ENCODE measurements at places on chromosomes 16 and 17. TPM values are rescaled to one million over a fixed set of nuclear protein-coding genes. Genes with fewer than 3 reads are reported as not detected.
A peak's percentile ranks its signal among the peaks of the same experiment; 100 is the strongest.

GRCh38 chr16:4767872-4768548 is 1.0 kb upstream of the ZNF500 start:
- peaks cover 31% of the 10 kb centered on the region for H3K4me1 ChIP-seq
- H3K4me3 ChIP-seq: peak overlapping the region; percentile 44
- peaks cover 11% of the 10 kb centered on the region for H3K36me3 ChIP-seq
- no peak for DNase-seq
- H3K27ac ChIP-seq: peak overlapping the region; percentile 86
- no peaks in the 10 kb centered on the region for H3K27me3 ChIP-seq

DNA sequence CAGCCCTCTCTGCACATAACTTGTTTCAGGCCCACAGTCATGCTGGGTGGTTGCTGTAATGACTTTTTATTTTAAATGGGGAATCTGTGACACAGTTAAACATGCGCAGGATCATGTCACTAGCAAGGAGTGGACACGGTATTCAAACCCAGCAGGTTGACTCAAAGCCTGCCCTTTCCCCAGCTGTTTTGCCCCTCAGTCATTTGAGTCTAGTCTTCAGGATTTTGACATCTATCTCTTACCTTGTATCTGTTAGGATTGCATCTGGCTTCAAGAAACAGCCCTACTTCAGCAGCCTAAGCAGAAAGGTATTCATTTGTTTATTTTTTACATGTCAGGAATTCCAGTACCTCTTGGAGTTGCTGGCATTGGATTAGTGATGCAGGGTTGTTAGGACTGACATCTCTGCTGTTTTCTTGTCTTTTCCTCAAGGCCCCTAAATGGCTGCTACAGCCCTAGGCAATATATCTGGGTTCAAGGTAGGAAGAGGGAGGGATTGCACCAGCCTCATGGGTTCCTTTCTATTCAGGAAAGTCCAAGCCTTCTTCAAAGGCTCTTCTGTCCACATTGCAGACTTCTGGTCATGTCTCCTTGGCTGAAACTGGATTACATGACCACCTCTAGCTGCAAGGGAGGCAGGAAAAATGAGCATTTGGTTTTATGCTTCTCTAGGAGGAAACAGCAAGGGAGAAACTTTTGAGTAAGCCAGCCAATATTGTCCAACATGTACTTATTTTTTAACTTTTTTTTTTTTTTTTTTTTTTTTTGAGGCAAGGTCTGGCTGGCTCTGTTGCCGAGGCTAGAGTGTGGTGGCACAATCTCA is 22.8 kb downstream of the ABCC1 start:
- DNase-seq: no peak
- H3K27me3 ChIP-seq: no peaks in the 10 kb centered on the region
- H3K4me3 ChIP-seq: no peak overlapping the region
- H3K4me1 ChIP-seq: peaks cover 40% of the 10 kb centered on the region
- no peak overlapping the region for H3K27ac ChIP-seq

GRCh38 chr16:89150090-89150835 is 21.3 kb upstream of the CDH15 start:
- peaks cover 39% of the 10 kb centered on the region for H3K36me3 ChIP-seq
- no peaks in the 10 kb centered on the region for H3K27me3 ChIP-seq
- H3K27ac ChIP-seq: no peak overlapping the region
- DNase-seq: no peak
- H3K4me3 ChIP-seq: no peak overlapping the region
- no peaks in the 10 kb centered on the region for H3K4me1 ChIP-seq

DNA sequence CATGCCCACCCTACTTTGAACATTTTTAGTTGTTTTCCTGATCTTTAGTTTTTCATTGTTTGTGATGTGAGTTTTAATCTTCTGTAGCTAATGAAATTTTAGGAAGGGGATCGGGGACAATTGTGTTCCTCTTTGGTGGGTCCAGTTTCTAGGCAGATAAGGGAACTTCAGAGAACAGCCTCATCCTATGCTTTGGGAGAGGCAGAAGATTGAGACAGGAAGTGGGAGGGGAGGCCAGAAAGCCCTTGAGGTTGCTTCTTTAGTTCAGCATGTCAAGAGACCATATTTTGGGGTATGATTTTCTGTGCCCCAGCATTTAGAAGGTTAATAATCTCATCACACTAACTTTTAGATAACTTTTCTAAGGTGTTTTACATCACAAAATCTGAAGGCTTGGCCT is 191.0 kb downstream of the TANC2 start:
- H3K27me3 ChIP-seq: no peaks in the 10 kb centered on the region

DNA sequence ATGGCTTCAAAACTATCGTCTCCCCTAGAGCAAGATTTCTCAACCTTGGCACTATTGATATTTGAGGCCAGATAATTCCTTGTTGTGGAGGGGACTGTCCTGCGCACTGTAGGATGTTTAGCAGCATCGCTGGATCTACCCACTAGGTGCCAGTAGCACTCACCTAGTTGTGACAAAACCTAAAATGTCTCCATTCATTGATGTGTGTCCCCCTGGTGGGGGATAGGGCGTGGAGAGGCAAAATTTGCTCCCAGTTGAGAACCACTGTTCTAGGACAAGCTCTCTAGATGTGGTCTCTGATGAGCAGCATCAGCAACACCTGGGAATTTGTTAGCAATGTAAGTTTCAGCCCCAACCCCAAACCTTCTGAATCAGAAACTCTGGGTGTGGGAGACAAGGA is 259.0 kb downstream of the XYLT1 start:
- H3K27ac ChIP-seq: no peak overlapping the region
- H3K36me3 ChIP-seq: peaks cover 4% of the 10 kb centered on the region
- H3K27me3 ChIP-seq: no peaks in the 10 kb centered on the region
- no peaks in the 10 kb centered on the region for H3K4me1 ChIP-seq

DNA sequence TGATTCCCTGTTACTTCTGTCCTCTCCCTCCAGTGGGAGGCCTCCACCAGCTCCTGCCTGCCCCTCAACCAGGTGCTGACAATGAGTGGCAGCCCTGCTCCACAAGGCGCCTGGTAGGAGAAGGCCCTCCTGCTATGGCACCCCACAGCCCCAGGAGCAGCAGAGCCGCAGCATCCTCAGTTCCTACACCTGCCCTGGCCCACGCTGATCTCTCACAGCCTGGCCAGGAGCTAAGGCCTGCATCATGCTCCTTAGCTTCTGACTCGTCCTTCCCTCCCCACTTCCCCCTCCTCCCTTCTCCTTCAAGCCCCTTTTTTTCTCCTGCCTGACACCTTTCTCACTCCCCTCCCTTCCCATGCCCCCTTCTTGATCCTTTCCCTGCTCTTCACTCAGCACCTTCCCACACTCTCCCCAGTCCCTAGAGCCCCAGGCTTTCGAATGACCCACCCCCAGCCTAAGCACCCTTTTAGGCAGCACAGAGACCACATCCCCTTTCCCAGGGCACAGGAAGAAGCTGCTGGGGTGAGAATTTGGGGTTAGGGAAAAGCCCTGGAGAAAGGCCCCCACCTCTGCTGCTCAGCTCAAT is 6.5 kb downstream of the PROCA1 start:
- no peak overlapping the region for H3K4me3 ChIP-seq
- peaks cover 6% of the 10 kb centered on the region for H3K4me1 ChIP-seq
- H3K36me3 ChIP-seq: peaks cover 34% of the 10 kb centered on the region
- DNase-seq: no peak
- H3K27ac ChIP-seq: no peak overlapping the region

The KRT23 gene
- not detected for total RNA-seq

The SPAG9 gene
- total RNA-seq: 56.4 TPM

The RND2 gene
- total RNA-seq: 0.63 TPM

Data from right atrium auricular region (tissue), 2 donors.